ENCODE measurements at places on chromosomes 16 and 17.

GRCh38 chr16:67672739-67673662 is 6.4 kb downstream of the C16orf86 start:
- DNase-seq: peak; percentile 45

DNA sequence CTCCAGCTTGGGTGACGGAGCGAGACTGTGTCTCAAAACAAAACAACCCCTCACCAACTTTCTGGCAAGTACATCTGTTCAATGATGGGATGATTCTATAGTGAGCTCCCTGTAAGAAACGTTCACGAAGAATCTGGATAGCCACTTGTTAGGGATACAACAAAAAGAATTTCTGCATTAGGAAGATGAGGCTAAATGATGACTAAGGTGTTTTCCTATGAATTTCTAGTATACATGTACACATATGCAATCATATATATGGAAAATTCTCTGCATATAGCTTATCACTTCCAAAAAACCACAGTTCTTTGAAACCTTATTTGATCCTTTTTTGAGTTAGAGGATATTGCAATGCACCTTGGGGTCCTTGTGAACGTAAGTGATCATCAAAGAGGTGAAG is 64.4 kb upstream of the CLEC18A start:
- DNase-seq: no peak

DNA sequence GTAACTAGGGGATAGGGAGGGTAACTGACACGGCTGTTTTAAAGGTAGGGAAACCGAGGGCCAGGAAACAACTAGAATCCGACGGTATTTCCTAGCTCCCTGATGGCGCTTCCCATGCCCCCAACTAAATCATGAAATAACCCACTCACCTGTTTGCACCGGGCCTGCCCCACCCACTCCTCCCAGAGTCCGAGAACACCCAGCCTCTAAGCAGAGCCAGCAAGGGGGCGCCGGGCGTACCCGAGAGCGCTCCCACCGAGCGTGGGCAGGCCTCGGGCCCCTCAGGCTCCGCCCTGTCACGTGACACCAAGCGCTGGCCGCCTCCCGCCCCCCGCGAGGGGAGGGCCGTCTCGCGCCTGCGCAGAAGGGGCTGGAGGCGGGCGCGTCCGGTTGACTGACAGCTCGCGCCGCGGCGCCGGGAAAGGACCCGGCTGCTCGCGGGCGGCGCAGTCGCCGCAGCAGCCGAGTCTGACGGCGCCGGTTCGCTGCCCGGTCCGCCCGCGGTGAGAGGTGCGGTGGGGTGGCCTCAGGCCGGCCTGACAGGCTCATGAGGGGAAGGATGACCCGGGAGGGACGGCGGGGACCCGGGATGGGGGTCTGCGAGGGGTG is at the start of gene KIAA0513:
Gene KIAA0513, plus strand, starts transcription at position 447 of the 609 bp plus-strand sequence. CDS start 39,277 bp downstream, outside the sequence.
- peak; percentile 97 for DNase-seq

- DNase-seq: no peak
Measured at GRCh38 chr16:17723531-17724134, 252.9 kb upstream of the XYLT1 start.

- no peak for DNase-seq
Measured at GRCh38 chr17:29650396-29650795, 27.7 kb upstream of the CORO6 start.

- no peak for DNase-seq
Measured at GRCh38 chr17:14605267-14605599, 304.4 kb downstream of the HS3ST3B1 start.

Measured in activated CD8-positive, alpha-beta memory T cell treated with anti-CD3 and anti-CD28 coated beads, Interleukin-2, amount 50 U/mL, for 4 hours (primary cell).